Spinal cord (tissue), 10 donors: ENCODE measurements at places on chromosomes 3 and 15. TPM values are rescaled to one million over a fixed set of nuclear protein-coding genes. Genes with fewer than 3 reads are reported as not detected.

FGF12 gene
- total RNA-seq, result 113 TPM

GRCh38 chr15:99015698-99016568 is 8.3 kb upstream of the PGPEP1L start:
- H3K27ac ChIP-seq, result no peak overlapping the region
- peak overlapping the region; percentile 29 for H3K4me3 ChIP-seq
- peaks cover 16% of the 10 kb centered on the region for H3K4me1 ChIP-seq
- no peak for DNase-seq
- no peaks in the 10 kb centered on the region for H3K36me3 ChIP-seq

GRCh38 chr3:137047240-137047639 is 89.5 kb downstream of the IL20RB start:
- no peaks in the 10 kb centered on the region for H3K27me3 ChIP-seq
- H3K27ac ChIP-seq, result no peak overlapping the region
- H3K36me3 ChIP-seq, result no peaks in the 10 kb centered on the region
- H3K4me3 ChIP-seq, result no peak overlapping the region
- H3K4me1 ChIP-seq, result no peaks in the 10 kb centered on the region

DNA sequence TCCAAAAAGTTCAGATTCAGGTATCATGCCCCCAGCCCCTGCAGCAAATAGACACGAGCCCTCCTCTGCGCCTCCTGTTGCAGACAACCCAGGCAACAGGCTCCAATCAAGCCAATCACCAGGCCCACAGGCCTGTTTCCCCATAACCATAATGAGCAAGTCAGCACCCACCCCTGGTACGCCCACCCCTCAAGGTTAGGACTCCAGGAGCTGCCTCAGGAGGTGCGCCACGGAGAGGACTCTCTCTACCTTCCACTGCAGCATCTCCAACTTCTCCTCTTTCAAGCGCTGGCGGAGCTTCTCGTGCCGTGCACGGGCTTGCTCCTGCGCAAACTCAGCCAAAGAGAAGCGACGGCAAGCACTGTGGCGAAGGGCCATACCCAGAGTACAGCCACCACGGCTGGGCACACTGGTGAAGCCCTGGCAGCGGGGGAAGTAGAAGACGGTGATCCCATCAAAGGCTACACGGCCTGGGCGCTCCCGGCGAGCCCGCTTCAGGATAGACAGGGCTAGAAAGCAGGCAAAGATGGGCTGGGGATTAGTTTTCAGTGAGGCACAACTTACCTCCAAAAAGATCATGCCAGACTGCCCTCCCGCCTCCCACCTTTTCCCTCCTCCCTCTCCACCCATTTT is 8.5 kb downstream of the CSRNP1 start:
- no peak for DNase-seq
- peaks cover 66% of the 10 kb centered on the region for H3K4me1 ChIP-seq
- no peaks in the 10 kb centered on the region for H3K27me3 ChIP-seq
- no peak overlapping the region for H3K4me3 ChIP-seq
- H3K36me3 ChIP-seq, result peaks cover 58% of the 10 kb centered on the region

DNA sequence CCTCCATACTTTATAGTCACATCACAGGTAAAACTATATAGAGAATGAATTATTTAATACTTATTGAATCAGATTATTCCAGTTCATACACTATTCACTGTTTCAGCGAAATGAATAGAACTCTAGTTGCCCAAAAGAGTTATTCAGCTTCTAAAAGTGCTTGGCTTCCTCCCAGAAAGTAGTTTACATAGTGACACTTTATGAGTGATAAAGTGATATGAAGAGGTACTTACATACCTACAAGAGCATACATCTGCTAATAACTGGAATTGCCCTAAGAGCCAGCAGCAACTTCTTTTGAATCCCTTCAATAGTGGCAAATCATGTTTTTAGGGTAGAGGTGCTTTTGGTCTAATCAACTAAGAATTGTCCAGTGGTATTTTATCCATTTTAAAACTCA is 635.1 kb upstream of the AGTR1 start:
- H3K4me3 ChIP-seq, result no peak overlapping the region
- H3K27ac ChIP-seq, result no peak overlapping the region
- H3K36me3 ChIP-seq, result no peaks in the 10 kb centered on the region
- no peaks in the 10 kb centered on the region for H3K27me3 ChIP-seq
- no peak for DNase-seq

- peaks cover 20% of the 10 kb centered on the region for H3K4me1 ChIP-seq
- H3K36me3 ChIP-seq, result no peaks in the 10 kb centered on the region
- DNase-seq, result no peak
- H3K27ac ChIP-seq, result no peak overlapping the region
Observed at GRCh38 chr3:196163666-196164493, 47.3 kb downstream of the ZDHHC19 start.

- DNase-seq, result no peak
- H3K27ac ChIP-seq, result no peak overlapping the region
- no peak overlapping the region for H3K4me3 ChIP-seq
- H3K27me3 ChIP-seq, result no peaks in the 10 kb centered on the region
- H3K4me1 ChIP-seq, result no peaks in the 10 kb centered on the region
Observed at GRCh38 chr3:65752636-65753035, 286.1 kb downstream of the MAGI1 start.

- H3K27ac ChIP-seq, result peak within 1 kb of the TSS; percentile 81
- DNase-seq, result peak; percentile 98
- H3K4me1 ChIP-seq, result peaks cover 5% of the 10 kb centered on the region
- H3K27me3 ChIP-seq, result no peaks in the 10 kb centered on the region
- H3K4me3 ChIP-seq, result peak within 1 kb of the TSS; percentile 88
- peaks cover 6% of the 10 kb centered on the region for H3K36me3 ChIP-seq
Observed at GRCh38 chr3:42581709-42582473, at the start of gene SEC22C. SEC22C (minus strand) TSS chr3:42581967; CDS start chr3:42569046, 12,921 bp downstream.

DNA sequence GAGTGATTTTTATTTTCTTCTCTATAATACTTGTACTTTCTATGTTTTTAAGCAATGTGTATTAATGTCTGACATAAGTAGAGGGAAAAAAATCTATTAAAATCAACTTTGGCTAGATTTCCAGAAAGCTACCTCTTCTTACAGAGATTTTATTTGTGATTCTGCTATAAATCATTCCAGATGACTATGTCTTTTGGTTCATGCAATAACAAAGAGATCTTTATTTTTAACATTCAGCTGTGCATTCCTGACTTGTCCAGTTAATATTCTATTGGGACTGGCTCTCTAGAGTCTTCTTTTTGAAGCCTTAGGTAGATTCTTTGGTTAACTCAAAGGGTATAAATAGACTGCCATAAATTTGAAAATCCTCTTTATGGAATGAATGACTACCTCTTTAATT is 74.3 kb upstream of the ARPP21 start:
- no peak for DNase-seq
- no peaks in the 10 kb centered on the region for H3K36me3 ChIP-seq
- no peaks in the 10 kb centered on the region for H3K4me1 ChIP-seq
- no peak overlapping the region for H3K4me3 ChIP-seq

DNA sequence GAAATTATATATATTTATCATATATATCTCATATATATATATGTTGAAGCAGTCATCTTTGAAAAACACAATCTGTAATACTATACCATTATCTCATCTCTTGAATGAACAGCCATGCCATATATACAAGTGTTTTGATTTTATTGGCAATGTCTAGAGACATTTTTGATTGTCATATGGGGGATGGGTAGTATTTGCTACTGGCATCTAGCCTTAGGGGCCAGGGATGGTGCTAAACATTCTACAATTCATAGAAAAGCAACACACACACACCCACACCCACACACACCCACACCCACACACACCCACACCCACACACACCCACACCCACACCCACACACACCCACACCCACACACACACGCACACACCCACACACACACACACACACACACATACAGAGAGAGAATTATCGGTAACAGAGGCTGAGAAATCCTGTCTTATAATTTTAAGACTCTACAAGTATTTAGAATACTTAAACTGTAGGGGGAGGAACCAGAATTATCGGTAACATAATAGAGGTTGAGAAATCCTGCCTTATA is 11.1 kb upstream of the PIK3R4 start:
- H3K36me3 ChIP-seq, result no peaks in the 10 kb centered on the region
- H3K4me3 ChIP-seq, result no peak overlapping the region
- H3K4me1 ChIP-seq, result no peaks in the 10 kb centered on the region
- no peak for DNase-seq
